ENCODE measurements at places on chromosomes 1 and 21.

- DNase-seq = no peak
Observed at GRCh38 chr21:45821998-45822397, 159.6 kb upstream of the COL6A1 start.

DNA sequence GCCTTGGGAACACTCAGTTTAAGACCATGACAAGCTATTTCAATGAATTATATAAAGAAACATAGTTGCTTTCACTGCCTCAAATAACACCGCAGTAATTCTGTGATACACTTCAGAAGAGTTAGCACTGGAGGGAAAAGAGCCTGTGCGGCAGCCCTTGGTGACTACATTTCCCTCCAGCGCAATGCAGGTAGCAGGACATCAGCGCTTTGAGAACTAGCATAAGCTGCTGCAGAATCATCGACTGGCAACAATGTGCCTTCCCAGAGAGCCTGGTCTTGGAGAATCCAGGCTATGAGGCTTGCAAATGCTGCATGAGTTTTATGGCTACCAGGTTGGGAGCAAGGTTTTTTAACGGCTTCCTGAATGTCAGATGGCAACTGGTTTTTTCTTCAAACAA, 7.5 kb downstream of the NRIP1 start:
- peak; percentile 52 for DNase-seq

GRCh38 chr21:32413697-32414578, 1.4 kb downstream of the EVA1C start:
- no peak for DNase-seq

DNA sequence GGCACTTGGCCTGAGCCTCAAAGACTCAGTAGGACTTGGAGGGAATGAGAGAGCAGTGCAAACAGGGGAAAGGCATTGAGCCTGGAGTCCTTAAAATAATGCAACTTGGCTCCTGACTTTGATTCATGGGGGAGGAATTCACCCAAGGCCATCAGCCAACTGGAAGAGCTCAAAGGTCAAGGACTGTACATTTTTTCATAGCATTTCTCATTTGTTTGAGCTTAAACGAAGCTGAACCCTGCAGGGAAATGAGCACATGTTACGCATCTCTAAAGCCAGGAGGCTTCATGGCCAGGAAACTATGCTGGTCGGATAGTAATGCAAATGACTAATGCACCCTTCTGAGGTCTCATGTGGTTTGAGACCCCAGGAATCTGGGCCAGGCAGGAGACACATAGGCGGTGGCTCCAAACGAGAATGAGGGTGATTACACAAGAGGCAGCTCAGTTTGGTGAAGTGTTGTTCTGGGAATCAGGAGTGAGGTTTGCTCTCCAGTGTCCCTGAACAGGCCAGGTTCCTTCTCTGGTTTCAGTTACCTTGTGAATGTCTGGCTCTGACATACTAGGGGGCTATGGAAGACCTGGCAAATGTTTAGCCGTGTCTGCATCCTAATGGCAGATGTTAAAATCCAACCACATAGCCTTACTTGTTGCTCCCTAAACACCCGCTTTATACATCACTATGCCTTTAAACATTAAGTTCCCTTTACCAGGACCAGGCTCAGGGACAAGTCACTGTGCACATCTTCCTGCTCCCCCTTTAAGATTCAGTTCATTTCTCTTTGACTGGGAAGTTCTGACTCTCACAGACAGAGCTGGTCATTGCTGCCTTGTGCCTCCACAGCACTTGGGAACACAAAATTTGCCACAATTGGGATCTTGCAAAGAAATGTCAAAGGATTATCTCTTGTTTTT, 503.9 kb upstream of the USP24 start:
- no peak for DNase-seq

DNA sequence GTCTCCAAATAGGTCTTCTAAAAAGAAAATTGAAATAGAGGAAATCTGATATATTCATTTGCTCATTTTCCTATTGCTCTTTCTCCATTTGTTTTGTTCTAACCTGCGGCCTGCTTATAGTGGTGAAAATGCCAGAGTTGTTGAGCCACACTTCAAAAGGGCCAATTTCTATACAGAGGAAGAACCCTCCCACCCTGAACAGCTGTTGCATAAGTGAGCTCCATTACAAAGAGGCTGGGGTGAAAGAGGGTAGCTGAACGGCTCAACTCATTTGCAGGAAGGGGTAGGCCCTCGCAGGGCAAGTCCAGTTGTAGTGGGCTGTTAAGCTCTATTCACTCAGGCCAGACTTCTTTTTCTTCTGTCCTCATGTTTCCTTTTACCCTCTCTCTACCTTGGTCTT, 8.8 kb downstream of the ADCY10 start:
- no peak for DNase-seq
